Activated CD4-positive, CD25-positive, alpha-beta regulatory T cell treated with anti-CD3 and anti-CD28 coated beads, Interleukin-2, amount 50 U/mL, for 16 hours (primary cell): ENCODE measurements at places on chromosomes 1 and 21.

DNA sequence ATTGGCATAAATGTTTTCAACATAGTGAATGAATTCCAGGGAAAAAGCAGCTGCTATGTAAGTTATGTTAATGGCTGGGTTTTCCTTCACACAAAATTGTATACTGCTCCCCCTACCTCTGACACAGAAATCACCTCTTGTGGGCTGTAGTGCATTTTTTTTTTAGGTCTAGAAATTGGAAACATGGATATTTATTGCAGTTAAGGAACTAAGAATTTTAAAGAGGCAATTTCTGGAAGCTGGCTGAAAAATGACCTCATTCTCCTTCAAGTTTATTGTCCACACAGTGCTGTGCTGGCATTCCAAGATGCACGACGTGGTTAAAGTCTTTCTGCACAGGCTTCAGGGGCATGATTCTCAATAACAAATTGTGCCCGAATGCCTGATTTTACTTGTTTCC is 1424.2 kb downstream of the MRPL39 start:
- DNase-seq = no peak

- DNase-seq = no peak
These were observed 264.6 kb upstream of the RAB4A start for GRCh38 chr1:229006121-229006870.

GRCh38 chr1:30596891-30597290 is 126.5 kb downstream of the MATN1 start:
- DNase-seq = no peak

GRCh38 chr1:109497449-109498160 is 3.7 kb downstream of the CYB561D1 start:
- DNase-seq = no peak

- DNase-seq = no peak
These were observed 22.4 kb downstream of the PEX14 start for GRCh38 chr1:10497109-10497508.

GRCh38 chr21:16201718-16202117 is 471.9 kb downstream of the USP25 start:
- DNase-seq = no peak

GRCh38 chr1:22539510-22540118 is 23.7 kb upstream of the EPHA8 start:
- no peak for DNase-seq

DNA sequence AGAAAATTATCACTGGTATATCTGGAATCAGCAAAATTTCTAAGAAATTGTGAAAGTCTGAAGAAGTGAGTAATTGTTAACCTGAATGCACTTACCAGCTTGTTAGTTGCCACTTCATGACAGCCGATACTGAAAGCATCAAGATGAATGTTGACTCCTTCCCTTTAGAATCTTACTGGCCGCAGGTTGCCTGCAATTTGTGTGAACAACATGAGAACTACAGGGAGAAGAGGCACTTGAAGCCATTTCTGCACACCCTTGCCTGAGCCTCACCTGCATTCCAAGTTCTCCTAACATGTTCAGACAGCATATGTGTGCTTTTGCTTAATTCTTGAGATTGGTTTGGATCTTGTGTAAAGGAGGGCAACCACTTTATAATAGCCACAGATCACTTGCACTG is 59.2 kb upstream of the SSX2IP start:
- DNase-seq = no peak

DNA sequence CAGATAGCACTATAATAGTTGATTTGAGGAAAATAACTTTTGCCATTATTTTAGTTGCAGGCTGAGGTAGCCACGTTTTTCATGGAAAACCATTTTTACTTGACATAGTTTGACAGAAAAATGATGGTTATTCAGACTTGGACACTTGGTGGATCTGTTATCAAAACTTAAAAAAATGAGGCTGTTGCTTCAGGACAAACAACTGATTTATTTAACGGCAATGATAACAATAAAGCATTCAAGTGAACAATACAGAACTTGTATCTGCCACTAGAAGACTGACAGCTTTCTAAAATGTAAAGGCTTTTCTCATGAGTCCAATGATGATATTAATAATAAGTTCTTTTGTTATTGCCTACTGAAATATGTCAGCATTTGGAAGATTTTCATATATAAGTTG is 322.9 kb downstream of the BRINP3 start:
- no peak for DNase-seq

GRCh38 chr21:37415939-37416338 is 49.4 kb downstream of the DYRK1A start:
- no peak for DNase-seq

GRCh38 chr21:37751268-37751975 is 164.8 kb downstream of the KCNJ6 start:
- DNase-seq = no peak

- no peak for DNase-seq
These were observed 5.7 kb upstream of the IVL start for GRCh38 chr1:152902636-152903035.

DNA sequence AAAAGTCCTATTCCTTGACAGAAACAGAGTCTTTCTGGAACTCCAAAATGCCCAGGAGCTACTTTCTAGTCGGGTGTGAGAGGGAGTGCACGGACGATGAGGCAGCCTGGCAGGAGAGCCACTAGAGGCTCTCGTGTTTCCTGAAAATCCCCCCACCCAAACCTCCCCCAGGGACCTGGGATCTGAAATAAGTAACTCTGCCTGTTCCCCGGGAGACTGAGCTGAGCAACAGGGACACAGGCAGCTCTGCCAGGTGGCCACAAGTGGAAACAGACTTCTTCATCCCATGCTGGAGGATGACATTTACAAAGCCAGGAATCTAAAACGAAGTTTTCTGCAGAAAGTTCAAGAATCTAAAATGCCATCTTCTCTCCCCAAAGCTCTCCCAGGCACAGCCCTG is 77.1 kb downstream of the ITPKB start:
- no peak for DNase-seq

GRCh38 chr1:214021321-214021720 is 33.5 kb downstream of the PROX1 start:
- no peak for DNase-seq
